H9 (cell line): ENCODE measurements at places on chromosomes 7 and 10.

- no peak for DNase-seq
Observed at GRCh38 chr7:749140-749551, 22.1 kb upstream of the PRKAR1B start.

DNA sequence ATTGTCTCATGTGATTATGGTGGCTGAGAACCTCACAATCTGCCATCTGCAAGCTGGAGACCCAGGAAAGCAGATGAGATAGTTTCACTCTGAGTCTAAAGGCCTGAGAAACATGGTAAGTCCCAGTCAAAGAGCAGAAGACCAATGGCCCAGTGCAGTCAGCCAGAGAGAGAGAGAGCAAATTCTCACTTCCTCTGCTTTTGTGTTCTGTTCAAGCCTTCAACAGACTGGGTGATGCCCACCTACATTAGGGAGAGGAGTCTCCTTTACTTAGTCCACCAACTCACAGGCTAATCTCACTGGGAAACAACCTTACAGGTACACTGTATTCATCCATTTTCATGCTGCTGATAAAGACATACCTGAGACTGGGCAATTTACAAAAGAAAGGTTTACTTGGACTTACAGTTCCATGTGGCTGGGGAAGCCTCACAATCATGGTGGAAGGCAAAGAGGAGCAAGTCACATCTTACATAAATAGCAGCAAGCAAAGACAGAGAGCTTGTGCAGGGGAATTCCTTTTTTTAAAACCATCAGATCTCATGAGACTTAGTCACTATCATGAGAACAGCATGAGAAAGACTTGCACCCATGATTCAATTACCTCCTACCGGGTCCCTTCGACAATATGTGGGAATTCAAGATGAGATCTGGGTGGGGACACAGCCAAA is 4.7 kb upstream of the FRMPD2 start:
- DNase-seq, result no peak

- DNase-seq, result no peak
Observed at GRCh38 chr7:6284055-6284400, 11.6 kb upstream of the CYTH3 start.

- DNase-seq, result no peak
Observed at GRCh38 chr7:28157831-28158416, 22.7 kb downstream of the JAZF1 start.

- no peak for DNase-seq
Observed at GRCh38 chr10:32906595-32906994, 51.4 kb downstream of the ITGB1 start.

DNA sequence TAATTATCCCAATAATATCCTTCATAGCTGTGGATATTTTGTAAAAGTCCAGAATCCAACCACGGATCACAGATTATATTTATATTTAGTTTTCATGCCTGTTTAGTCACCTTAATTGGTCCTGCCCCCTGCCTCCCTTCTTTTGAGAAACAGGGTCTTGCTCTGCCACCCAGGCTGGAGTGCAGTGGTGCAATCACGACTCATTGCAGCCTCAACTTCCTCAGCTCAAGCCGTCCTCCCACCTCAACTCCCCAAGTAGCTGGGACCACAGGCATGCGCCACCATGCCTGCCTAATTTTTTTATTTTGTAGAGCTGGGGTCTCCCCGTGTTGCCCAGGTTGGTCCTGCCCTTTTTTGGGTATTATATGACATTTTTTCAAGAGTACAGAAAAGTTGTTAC is 129.4 kb downstream of the KAT6B start:
- DNase-seq, result no peak

- DNase-seq, result no peak
Observed at GRCh38 chr7:47292832-47293309, 289.0 kb downstream of the TNS3 start.

DNA sequence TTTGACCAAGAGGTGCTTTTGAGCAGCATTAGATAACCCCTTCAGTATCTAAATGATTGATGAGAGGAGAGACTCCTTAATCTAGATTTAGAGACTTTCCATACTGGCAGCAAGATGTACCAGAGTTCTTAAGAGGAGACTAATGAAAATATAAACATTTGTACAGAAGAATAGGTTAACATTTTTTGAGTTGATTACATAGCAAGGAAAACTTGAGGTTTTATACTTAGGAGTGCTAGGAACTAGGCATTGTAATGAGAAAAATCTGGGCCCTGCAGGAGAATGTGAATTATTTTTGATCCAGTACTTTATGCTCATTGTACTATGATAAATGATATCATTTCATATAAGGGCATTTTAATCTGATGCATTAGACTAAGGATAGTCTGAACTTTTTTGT is 261.7 kb downstream of the EXOC4 start:
- no peak for DNase-seq

GRCh38 chr10:18312374-18313139 is 172.3 kb downstream of the CACNB2 start:
- no peak for DNase-seq

GRCh38 chr10:122850705-122851640 is 5.3 kb upstream of the CUZD1 start:
- no peak for DNase-seq

GRCh38 chr7:154876516-154876915 is 126.4 kb downstream of the PAXIP1 start:
- no peak for DNase-seq

GRCh38 chr10:33723181-33723580 is 388.7 kb upstream of the NRP1 start:
- no peak for DNase-seq

- no peak for DNase-seq
Observed at GRCh38 chr7:151820491-151821105, 56.3 kb downstream of the PRKAG2 start.

DNA sequence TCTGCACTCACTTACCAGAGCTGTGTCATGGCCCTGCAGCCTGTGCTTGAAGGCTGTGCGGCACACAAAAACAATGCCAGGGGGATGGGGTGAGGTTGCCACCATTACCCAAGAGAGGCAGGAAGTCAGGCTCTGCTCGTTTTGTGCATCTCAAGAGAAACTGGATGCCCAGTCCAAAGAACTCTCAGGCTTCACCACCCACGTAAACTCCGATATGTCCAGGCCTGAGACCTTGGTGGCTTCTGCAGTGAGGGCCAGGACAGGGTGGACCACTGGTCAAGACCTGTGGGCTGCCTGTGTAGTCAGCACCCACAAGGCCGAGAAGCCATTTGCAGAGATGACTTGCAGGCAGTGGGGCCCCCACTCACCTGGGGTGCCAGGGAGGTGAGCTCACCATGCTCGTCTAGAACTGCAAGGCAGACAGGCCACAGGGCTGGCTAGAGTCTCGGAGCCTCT is 54.7 kb upstream of the EBF3 start:
- DNase-seq, result peak; percentile 19

DNA sequence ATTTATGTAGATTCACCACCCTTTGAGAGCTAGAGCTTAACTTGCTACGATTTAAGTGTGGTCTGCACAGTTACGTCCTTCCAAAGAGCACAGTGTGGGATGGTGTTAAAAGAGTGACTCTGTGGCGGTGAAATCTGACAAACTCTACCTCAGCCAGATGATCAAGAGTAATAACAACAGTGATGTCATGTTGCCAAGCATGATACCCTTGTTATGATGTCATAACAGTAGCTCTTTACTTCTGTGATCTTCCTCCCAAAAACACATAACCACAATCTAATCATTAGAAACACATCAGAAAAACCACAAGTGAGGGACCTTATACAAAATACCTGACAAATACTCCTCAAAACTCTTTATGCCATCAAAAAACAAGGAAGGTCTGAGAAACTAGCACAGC is 649.3 kb downstream of the POM121L12 start:
- no peak for DNase-seq
